Cardiac muscle cell (in vitro differentiated cells and primary cell): ENCODE measurements at places on chromosomes 16 and 17.

DNA sequence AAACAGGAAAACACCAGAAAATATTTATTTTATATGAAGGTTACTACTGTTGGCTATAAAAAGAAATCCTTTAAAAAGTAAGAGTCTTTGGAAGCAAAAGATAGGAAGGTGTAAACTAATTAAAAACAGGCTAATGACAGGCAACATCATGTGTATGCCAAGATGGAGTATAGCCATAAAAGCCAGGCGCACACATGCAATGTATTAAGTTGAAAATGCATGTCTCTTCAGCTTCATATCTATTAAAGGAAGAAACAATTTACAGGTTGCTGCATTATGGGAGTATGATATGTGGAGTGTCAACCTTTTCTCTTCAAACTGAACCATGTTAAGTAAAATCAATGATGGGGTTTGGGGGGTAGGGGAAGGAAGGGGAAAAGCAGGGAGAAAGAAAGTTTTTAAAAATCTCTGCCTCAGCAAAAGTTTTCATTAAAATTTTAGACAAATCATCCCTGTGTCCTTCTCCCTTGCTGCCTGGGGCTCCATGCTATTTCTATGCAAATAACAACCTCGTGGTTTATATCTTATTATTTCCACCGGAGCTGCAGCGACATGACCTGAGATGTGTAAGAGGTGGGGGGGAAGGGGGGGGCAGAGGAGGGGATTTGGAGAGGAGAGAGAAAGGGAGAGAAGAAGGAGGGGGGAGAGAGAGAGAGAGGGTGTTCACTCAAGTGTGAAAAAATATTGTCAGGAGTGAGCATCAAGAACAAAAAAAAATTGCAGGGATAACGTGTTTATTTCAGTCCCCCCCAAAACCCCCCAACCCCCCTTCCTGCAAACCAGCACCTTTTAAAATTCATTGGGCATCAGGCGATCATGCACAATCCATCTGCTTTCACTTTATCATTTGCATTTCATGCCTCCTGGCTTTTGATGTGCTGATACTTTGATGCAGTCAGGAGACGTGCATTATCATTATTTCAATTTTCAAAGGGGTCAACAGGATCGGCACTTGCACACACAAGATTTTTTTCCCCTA, 197.6 kb downstream of the AATF start:
- no peak for DNase-seq

GRCh38 chr17:28746611-28747050, 2.8 kb downstream of the TRAF4 start:
- no peak for DNase-seq

DNA sequence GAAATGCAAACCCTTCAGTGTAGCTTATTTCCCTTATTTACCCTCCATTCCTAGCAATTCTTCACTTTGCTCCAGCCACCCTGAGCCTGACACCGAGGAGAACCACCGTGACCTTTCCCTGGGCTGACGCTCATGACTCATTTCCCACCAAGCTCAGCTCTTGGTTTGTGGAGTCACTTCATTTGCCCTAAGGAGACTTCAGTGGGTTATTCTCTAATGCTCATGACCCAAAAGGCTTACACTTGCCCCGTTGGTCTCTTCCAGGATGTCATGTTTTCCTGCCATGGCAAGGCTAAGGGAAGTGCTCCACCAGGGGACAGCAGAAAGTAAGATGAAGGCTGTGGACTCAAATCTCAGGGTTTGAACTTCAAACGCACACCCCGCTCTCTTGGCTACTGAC, 161.0 kb downstream of the CBLN1 start:
- DNase-seq: no peak

GRCh38 chr17:17840751-17841591, 4.2 kb upstream of the SREBF1 start:
- DNase-seq: no peak

DNA sequence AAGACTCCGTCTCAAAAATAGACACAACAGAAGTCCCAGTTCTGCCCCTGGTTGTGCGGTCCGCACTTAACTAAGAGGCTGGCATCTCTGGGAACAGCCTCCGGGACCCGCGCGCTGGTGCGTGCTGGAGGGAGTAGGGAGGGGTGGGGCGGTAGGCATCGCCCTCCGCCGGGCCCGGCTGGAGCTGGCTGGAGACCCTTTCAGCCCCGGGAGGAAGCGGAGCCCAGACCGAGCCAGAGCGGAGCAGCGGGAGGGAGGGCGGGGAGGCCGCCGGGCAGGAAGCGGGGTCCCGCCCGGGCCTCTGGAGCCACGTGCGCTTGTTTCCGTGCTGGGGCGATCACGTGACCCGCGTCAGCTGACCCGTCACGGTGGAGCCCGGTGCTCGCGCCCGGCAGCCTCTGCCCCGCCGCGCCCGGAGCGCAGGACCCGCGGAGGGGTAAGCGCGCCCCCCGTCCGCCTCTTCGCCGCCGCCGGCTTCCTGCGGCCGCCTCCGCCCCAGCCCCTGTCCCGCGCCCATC, at the start of gene WDR81:
Gene WDR81, plus strand, starts transcription at position 354 of the 518 bp plus-strand sequence. CDS start 256 bp downstream, outside the sequence.
- peak; percentile 91 for DNase-seq

DNA sequence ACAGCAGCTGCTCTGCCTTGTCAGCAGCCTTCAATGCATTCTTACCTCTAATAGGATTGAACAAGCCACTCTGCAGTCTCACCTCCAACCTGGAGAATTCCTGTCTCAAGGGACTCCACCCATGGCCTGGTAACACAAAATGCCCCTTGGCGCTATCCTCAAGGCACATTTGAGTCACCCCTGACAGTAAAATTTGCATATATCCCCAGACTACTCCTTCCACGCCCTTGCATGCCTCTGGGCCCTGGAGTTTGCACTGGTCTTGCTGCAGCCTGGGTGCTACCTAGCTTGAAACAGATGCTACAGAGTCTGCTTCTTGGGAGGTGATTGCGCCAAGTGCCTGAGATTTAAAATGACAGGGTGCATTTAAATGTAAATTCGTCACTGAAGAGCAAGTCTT, 391.4 kb upstream of the MAF start:
- no peak for DNase-seq

- no peak for DNase-seq
Measured at GRCh38 chr16:89862732-89863131, 10.7 kb upstream of the TCF25 start.

- no peak for DNase-seq
Measured at GRCh38 chr17:44552361-44552760, 4.9 kb upstream of the FZD2 start.

- DNase-seq: no peak
Measured at GRCh38 chr17:18045691-18046350, 6.6 kb downstream of the GID4 start.

GRCh38 chr17:14334276-14334840, 33.5 kb downstream of the HS3ST3B1 start:
- peak; percentile 75 for DNase-seq

DNA sequence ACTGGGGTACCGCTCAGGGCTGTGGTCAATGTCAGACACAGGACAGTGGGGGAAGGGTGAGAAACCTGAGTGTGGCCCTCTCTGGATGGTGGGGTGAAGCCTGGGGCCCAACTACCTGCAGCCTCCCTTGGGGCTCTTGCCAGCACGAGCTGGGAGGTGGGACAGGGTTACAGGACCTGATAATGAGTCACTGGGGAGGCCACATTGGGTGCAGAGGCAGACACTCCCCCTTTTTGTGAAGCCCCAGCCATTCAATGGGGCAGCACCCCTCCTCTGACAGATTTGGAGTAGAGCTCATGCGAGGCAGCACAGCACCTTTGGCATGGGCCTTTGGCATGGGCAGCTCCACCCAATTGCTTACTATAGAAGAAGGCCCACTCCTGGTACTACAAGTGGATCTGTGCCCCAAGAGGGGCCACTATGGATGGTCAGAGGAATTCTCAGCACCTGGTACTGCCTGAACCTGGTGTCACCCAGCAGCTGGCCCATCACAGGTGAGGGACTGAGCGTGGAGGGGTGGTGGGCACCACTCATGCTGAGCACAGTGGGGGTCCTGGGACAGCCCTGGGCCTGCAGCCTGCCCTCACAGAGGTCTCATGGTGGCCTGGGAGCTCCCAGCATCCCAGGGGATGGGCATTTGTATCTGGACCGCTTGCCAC, 45.2 kb upstream of the SMPD3 start:
- DNase-seq: no peak

- DNase-seq: no peak
Measured at GRCh38 chr16:46775214-46775613, 27.1 kb upstream of the MYLK3 start.
